ENCODE measurements at places on chromosomes 12 and 14.

DNA sequence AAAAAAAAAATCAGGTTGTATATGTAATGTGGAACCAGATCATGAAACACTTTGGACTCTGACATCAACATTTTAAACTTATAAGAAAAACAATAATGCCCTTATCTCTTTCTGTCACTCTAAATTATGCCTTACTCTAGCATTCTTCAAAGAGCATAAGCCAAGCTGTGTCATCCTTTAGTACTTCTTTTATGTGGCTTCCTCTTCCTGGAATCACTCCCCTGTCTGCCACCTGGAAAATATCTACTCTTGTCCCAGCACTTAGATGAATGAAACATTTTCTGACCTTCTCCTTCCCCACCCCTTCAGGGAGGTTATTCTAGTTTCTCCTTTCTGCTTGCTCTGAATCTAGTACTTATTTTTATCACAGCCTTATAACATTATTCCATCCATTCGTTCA, 101.2 kb downstream of the CNTN1 start:
- DNase-seq: no peak

DNA sequence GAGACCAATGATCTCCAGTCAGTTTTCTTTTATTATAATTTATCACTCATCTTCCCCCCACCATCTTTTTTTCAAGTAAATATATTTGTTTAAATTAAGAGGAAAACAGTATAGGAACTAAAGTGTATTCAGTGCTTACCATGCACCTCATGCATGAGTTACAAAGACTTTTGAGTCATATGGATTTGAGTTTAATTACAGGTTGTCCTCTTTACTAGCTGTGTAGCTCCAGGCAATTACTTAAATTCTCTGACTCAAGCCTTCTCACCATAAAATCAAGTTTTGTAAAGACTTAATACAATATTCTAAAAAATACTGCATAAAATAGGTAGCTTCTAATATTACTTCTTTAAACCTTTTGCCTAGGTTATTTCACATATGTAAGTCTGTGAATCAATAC, 251.3 kb downstream of the SLC16A7 start:
- no peak for DNase-seq

GRCh38 chr12:64473176-64473575, 21.3 kb downstream of the TBK1 start:
- DNase-seq: no peak

- no peak for DNase-seq
These were observed 3.2 kb upstream of the C12orf42 start for GRCh38 chr12:103498990-103499389.

- no peak for DNase-seq
These were observed 30.7 kb upstream of the OR4E1 start for GRCh38 chr14:21704338-21704737.

DNA sequence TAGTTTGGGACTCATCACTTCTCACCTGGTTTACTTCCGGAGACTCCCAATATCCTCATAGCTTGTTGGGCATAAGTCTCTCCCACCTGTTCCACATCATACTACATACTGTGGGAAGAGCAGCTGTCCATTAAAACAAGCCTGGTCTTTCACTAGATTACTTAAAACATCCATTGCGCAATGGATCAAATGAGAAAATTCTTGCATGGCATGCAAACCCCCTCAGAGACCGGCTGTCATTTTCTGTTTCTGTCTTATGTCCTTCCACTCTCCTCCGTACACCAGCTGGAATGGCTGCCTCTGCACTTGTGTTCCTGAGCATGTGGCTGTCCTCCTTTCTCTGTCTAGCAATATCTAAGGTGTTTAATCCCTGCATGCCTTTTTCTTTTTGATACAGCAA, 265.6 kb downstream of the TMEM117 start:
- DNase-seq: no peak

DNA sequence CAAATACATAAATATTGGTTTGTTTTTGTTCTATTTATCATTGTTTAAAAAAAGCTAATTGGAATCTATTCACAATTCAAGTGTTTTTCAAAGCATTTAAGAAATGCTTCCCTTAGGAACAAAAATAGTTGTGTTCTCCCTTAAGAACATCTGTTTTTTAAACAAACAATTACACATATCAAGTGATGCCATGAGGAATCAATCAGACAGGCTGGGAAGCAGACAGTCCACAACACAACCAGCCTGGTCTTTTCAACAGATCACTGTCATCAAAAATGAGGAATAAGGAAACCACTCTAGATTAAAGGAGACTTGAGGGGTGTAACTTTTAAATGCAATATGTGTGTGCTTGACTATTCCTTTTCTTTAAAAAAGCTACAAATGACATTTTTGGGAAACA, 25.5 kb downstream of the GALC start:
- DNase-seq: no peak

GRCh38 chr12:49641748-49642369, 18.5 kb downstream of the PRPF40B start:
- no peak for DNase-seq

- no peak for DNase-seq
These were observed 32.7 kb downstream of the CFAP54 start for GRCh38 chr12:96521895-96522682.

GRCh38 chr12:113479590-113480335, 8.1 kb upstream of the LHX5 start:
- no peak for DNase-seq

GRCh38 chr12:75334384-75335030, at the start of gene GLIPR1L1:
Gene GLIPR1L1, plus strand, starts transcription at chr12:75334670. Its CDS starts 59 bp downstream, at chr12:75334729.
- peak; percentile 82 for DNase-seq

DNA sequence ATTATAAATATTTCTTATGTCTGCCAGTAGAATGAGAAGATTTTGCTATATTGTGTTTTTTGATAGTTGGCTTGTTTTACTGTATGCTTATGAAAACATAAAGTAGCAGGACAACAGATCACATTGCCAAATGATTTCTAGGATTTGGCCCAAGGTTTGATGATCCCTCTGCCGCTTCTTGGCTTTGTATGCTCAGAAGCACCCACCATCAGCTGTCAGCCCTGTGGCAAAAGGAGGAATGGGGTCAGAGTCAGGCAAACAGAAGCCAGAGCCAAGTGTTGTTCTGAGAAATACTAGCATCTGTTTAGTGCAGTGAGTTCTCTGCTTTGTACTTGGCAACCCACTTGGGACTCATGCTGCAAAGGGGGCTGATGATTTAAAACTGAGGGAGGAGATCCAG, 152.2 kb downstream of the PDE3A start:
- no peak for DNase-seq

GRCh38 chr14:100117026-100117425, 42.4 kb downstream of the DEGS2 start:
- no peak for DNase-seq

DNA sequence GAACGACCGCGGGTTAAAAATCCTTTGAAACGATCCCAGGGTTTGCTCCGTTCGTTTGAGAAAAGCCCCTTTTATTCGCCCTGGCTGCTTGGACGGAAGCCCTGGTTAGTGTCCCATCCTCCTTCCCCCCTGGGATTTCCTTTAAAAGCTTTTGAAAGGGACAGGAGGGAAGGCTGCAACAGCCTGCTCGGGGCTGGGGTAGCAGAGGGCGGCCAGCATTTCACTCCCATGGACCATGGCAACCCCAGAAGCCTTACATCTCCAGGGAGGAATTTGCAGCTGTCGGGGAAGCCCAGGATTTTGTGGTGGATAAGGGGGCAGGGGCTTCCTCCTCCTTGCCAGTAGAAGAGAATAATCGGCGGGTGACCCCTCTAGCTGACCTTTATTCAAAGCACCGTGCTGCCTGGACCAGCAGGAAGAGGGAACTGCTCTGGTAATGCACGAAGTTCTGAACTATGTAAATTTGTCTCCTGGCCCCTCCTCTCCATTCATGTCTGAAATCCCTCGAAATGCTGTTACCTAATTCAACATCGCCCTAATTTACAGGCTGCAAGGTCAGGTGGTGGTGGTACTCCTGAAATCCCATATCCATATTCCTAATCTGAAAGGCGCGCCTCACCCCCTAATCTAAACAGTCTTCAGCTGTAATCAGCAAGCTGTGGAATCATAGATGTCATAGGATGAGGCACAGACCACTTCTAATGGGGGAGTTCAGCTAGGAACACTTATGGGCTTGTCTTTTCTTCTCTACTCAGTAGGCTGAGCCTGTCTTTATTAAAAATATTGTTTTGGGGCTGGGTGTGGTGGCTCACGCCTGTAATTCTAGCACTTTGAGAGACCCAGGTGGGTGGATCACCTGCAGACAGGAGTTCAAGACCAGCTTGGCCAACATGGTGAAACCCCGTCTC, 1.0 kb upstream of the CLIP1 start:
- no peak for DNase-seq

- no peak for DNase-seq
These were observed 48.9 kb downstream of the ABCC9 start for GRCh38 chr12:21892341-21892740.

GRCh38 chr12:109239179-109239578, 69.9 kb downstream of the FOXN4 start:
- no peak for DNase-seq

GRCh38 chr12:6044082-6044481, 80.4 kb downstream of the VWF start:
- no peak for DNase-seq

DNA sequence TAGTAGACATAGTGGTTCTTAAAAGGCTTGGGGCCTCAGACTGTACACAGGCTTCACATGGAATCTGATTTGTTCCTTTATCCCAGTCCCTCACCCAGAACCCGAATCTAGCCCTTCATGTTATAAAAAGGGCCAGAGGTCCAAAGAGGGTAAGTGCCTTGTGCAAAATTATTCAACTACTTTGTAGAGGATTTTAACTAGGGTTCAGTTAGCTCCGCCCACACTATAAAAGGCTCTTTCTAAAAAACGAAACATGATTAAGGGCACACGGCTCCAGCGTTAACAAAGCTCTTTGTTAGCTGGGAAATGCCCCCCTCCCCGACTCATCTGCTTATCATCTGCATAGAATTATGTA, 3.2 kb upstream of the SOCS2 start:
- no peak for DNase-seq

DNA sequence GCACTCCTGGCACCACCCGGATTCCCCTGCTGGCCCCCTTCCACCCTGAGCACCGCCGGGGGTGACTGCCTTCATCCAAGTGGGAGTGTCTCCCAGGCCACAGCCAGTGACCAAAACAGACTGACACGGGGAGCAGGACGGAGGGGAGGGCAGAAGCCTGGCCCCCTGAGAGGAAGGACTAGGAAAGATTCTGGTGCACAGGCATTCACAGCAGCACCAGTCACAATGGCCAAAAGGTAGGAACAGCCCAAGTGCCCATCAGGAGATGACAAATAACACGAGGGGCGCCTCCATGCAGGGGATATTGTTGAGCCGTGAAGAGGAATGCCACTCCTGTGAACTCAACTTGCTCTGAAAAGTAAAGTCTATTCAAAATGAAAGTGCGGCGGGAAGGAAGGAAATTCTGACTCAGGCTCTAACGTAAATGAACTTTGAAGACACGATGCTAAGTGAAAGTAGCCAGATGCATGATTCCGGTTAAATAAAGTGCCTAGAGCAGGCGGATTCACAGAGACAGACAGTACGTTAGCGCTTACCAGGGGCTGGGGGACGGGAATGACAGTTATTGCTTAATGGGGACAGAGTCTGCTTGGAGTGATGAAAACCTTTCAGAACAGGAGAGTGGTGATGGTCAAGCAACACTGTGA, 146.1 kb upstream of the NCOR2 start:
- no peak for DNase-seq

DNA sequence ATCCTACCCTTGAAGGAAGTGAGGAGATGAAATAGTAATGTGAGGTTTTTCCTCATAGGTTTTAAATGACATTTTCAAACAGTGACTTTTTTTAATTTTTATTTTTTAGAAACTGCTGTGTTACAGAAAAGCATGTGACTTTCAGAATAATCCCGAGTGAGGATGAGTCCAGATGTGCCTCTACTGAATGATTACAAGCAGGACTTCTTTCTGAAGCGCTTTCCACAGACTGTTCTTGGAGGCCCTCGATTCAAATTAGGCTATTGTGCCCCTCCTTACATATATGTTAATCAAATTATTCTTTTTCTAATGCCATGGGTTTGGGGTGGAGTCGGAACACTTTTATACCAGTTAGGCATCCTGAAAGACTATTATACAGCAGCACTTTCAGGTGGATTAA, 15.8 kb downstream of the PCNX4 start:
- DNase-seq: no peak

DNA sequence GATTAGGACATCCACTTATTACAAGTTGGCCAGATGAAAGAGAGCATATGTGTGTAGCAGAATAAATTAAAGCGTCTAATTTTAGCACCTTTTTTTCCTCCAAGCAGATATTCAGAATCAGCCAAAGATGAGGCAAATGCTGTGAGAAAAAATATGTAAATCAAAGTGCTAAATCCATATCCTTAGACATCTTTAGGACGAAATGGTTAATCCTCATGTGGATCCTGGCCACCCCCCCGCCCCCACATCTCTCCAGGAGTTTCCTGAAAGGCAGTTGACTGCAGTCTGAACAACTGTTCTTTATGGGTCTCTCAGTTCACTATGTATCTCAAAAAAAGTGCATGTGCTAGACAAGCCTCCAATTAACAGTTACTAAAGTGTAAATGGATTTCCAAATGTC, 1768.1 kb upstream of the SEL1L start:
- DNase-seq: no peak

GRCh38 chr12:116094475-116094874, 183.0 kb downstream of the MED13L start:
- no peak for DNase-seq

DNA sequence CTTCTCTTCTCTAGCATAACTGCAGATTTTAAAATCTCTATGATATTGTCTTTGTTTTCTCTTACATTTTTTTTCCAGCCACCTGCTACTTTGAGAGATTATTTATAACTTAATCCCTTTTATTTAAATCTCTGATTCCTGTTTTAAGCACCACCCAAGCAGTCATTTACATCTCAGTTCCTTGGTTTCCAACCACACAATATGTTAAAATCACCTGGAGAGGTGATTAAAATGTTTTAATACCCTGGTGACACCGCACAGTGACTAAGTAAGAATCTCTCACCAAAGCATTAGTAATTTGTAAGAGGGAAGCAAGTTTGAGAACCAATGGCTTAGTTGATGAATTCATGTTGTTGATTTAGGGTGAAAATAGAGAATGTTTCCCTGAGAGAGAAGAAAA, 849.8 kb downstream of the TMTC2 start:
- no peak for DNase-seq

- no peak for DNase-seq
These were observed 113.7 kb downstream of the RAD51B start for GRCh38 chr14:67933266-67933665.

GRCh38 chr12:44774815-44775411, 101.2 kb downstream of the NELL2 start:
- no peak for DNase-seq

- DNase-seq: no peak
These were observed 70.0 kb downstream of the ARMH4 start for GRCh38 chr14:58082011-58082410.

- no peak for DNase-seq
These were observed 1124.0 kb upstream of the TMEM132C start for GRCh38 chr12:127143020-127143419.

- no peak for DNase-seq
These were observed 37.0 kb upstream of the SFSWAP start for GRCh38 chr12:131673888-131674257.

- no peak for DNase-seq
These were observed 17.4 kb downstream of the FZD10 start for GRCh38 chr12:130179621-130180020.

Measured in Right ventricle myocardium inferior (tissue), 1 donor.